Activated CD4-positive, alpha-beta memory T cell treated with anti-CD3 and anti-CD28 coated beads, Interleukin-2, amount 10 ng/mL, durations not matched to agents 7 days and 5 days (primary cell): ENCODE measurements at places on chromosomes 7 and 10. TPM values are rescaled to one million over a fixed set of nuclear protein-coding genes. Genes with fewer than 3 reads are reported as not detected.

DNA sequence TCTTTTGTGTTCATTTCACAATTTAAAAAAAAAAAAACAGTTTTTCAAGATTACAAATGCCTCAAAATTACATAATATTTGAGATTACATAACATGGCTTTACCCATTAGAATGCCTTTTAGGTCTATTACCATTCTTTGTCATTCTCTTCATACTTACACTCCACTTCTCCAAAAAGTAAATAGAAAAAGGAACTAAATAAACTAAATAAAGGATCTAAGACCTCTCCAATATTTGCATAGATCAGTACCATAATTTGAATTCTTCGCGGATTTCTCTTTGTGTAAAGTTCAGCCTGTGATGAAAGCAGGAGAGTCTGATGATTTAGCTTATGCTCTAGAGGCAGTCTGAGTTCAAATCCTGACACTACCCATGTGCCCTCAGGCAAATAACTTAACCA is 56.4 kb upstream of the C1GALT1 start:
- peaks cover 1% of the 10 kb centered on the region for H3K27me3 ChIP-seq
- no peak overlapping the region for H3K27ac ChIP-seq
- no peaks in the 10 kb centered on the region for H3K4me1 ChIP-seq
- H3K4me3 ChIP-seq = no peak overlapping the region
- no peaks in the 10 kb centered on the region for H3K36me3 ChIP-seq

DNA sequence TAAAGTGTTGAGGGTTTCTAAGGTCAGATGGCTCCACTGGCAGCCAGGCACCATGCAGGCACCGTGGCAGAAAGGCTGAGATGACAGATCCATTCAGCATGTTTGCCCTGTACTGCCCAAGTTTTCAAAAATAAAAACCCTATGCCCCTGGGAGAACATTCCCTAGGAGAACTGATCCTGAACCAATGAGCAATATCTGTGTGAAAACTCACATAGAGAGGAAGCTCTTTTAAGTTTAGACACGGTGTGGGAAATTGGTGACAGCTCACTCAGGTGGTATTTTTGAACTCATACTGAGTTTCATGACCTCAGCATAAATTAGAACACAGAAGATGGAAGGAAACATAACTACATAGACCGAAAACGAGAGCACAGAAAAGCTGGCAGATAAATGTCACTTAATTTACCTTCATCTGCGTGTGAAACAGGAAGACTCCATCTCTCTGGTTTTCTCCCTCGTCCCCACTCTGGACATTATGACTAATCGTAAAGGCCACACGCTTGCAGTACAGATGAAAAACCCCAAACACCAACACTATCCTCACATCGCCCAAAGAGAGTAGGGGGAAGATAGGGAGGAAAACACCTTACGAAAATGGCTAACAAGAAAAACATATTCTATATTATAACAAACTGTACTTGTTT is 127.8 kb downstream of the ICA1 start:
- no peaks in the 10 kb centered on the region for H3K27me3 ChIP-seq
- H3K27ac ChIP-seq = peak overlapping the region; percentile 82
- peak; percentile 46 for DNase-seq

DNA sequence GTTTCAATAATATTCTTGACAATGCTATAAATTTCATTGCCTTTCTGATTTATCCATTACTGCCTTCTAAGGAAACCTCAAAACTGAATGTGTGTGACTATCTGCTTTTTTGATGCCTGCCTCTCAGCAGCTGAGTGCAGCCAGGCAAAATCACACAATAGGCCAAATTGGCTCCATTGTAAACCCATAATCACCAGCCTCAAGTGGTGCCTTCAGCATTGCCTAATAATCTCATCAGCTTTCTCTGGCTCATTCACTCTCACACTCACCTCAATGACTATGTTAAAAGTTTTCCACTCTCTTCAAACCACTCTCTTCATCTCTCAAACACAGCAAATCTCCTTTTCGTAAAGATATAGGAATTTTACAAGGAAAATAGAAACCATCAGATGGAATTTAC is 182.5 kb upstream of the COL1A2 start:
- H3K27ac ChIP-seq = no peak overlapping the region
- H3K4me1 ChIP-seq = no peaks in the 10 kb centered on the region
- H3K4me3 ChIP-seq = no peak overlapping the region

DNA sequence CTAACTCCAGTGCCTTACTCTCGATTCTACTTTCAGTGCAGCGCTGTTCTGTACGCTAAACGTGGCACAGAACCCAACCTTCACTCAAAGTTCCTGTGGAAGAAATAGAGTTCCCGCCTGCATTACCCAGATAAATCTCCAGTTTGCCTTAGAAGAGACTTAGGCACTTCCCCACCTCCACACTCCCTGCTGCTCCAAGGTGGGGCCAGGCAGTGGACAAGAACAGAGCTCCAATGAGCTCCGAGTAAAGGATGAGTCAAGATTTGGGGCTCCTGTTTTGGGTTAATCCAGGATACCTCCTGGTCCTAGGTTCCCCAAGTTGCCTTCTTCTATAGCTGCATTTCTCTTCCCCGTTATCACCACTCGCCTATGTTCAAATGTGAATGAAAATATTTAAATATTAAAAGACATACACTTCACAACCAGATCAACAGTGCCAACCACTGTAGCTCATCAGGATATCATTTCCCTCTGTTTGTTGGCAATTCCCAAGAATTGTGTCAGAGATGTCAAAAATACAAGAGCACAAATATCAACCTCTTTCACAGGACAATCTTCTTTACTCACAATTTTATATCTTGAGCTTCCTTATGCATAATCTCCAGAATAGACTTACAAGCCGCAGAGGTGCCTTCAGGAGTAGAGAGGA is 48.0 kb downstream of the MALSU1 start:
- peaks cover 24% of the 10 kb centered on the region for H3K4me1 ChIP-seq
- DNase-seq = no peak
- H3K4me3 ChIP-seq = peak overlapping the region; percentile 22
- H3K27me3 ChIP-seq = peaks cover 22% of the 10 kb centered on the region
- H3K36me3 ChIP-seq = no peaks in the 10 kb centered on the region

GRCh38 chr7:134174795-134175261 is 47.7 kb downstream of the LRGUK start:
- DNase-seq = no peak
- H3K4me1 ChIP-seq = peaks cover 13% of the 10 kb centered on the region
- H3K4me3 ChIP-seq = no peak overlapping the region
- peaks cover 2% of the 10 kb centered on the region for H3K27me3 ChIP-seq
- no peak overlapping the region for H3K27ac ChIP-seq

DNA sequence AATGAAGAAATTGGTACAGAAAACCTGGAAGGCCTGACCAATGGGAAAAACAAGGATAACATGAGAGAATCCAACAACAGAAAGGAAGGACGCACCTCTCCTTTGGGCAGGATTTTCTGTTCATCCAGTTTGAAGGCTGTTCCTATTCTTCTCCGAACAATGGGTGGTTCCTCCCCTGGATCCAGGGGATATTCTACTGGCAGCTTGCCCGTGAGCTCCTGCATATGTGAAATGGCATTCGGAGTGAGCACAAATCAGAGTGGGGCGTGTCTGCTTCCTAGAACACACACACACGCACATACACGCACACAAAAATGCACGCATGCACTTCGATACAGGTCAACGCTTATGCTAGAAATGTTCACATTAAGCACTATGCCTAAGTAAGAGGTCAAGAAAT is 83.5 kb downstream of the PRPF18 start:
- no peak for DNase-seq
- no peaks in the 10 kb centered on the region for H3K4me1 ChIP-seq
- no peak overlapping the region for H3K4me3 ChIP-seq
- no peaks in the 10 kb centered on the region for H3K27me3 ChIP-seq
- no peak overlapping the region for H3K27ac ChIP-seq

DNA sequence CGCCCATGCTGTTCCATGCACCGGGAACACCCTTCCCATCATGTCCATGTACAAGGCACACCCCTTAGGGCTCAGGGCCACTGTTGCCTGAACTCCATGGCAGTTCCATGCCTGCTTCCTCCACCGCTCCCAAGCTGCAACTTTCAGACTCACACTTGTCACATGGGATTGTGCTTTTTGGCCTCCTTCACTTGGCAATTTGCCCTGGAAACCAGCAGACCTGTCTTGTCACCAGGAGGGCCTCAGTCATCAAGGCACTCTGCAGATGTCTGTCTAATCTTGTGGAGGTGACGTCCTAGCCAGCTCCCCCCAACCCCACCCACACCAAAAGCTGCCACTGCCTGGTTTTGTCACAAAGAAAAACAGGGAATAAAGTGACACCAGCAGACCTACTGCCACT is 47.5 kb downstream of the CARD11 start:
- H3K4me1 ChIP-seq = peaks cover 4% of the 10 kb centered on the region
- peaks cover 95% of the 10 kb centered on the region for H3K36me3 ChIP-seq
- no peak overlapping the region for H3K27ac ChIP-seq
- no peaks in the 10 kb centered on the region for H3K27me3 ChIP-seq

- DNase-seq = no peak
- no peaks in the 10 kb centered on the region for H3K4me1 ChIP-seq
- no peaks in the 10 kb centered on the region for H3K27me3 ChIP-seq
- H3K36me3 ChIP-seq = no peaks in the 10 kb centered on the region
Measured at GRCh38 chr7:47268851-47269836, 312.8 kb downstream of the TNS3 start.

DNA sequence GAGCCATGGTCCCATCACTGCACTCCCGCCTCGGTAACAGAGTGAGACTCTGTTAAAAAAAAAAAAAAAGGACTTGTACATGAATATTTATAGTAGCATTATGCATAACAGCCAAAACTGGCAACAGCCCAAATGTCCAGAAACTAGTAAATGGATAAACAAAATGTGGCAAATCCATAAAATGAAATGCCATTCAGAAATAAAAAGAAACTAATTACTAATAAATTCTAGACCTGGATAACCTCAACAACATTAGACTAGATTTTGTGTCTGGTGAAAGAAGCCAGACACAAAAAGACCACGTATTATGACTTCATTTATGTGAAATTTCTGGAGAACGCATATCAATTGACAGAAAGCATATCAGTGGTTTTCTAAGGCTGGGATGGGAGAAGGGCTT is 74.5 kb downstream of the HPSE2 start:
- H3K4me1 ChIP-seq = no peaks in the 10 kb centered on the region
- H3K27ac ChIP-seq = no peak overlapping the region
- no peaks in the 10 kb centered on the region for H3K36me3 ChIP-seq
- no peak for DNase-seq
- H3K27me3 ChIP-seq = no peaks in the 10 kb centered on the region

DNA sequence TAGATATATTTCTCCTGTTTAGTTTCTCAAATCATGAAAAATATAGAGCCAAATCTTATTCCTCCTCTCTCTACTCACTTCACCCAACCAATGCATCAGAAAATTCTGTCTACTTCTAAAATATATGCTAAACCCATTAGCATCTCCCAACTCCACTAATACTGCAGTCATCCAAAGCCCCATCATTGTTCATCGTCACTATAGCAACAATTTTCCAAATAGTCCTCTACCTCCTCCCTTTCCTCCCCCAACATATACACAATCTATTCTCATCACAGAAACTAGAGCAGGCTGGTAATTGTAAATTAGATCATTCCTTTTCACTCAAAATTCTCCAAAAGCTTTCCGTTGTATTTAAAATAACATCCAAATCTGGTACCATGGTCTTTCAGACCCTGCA is 38.4 kb upstream of the C10orf120 start:
- no peak for DNase-seq
- no peaks in the 10 kb centered on the region for H3K36me3 ChIP-seq
- H3K4me3 ChIP-seq = no peak overlapping the region
- no peaks in the 10 kb centered on the region for H3K4me1 ChIP-seq
- no peak overlapping the region for H3K27ac ChIP-seq

DNA sequence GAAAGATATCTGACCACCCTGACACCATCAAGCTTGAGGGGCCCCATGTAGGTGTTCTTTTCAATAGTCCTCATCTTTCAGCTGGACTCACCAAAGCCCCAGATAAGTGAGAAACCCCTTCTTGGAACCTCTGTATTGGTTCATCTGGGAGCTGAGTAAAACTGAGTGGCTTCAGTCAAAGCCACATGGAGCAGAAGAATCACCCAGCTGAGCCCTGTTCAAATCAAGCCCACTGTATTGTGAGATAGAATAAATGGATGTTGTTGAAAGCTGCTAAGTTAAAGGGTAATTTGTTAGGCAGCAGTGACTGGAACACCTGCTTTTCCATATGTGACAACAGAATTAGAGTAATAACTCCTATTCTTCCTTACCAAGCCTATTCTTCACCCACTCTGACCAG is 64.8 kb upstream of the SDK1 start:
- no peak overlapping the region for H3K27ac ChIP-seq
- no peaks in the 10 kb centered on the region for H3K4me1 ChIP-seq
- H3K36me3 ChIP-seq = no peaks in the 10 kb centered on the region
- H3K4me3 ChIP-seq = no peak overlapping the region
- H3K27me3 ChIP-seq = peaks cover 13% of the 10 kb centered on the region

DNA sequence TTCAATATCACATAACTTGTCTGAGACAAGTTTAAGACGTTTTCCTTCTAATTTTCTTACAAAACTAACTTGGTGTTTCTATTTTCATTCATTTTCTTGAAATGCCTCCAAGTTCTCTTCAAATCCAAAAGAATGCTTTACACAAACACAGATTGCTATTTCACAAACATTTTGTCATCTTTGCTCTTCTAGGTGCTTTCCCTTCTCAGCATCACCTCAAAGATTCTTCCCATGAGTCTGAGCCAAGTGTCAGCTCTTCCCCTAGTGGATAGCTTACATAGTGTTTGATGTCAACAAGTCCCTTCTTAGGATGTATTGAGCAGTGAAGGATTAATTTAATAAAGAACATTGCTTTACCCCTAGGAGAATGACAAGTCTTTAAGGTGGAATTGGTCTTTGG is 38.1 kb upstream of the SEMA3A start:
- DNase-seq = no peak
- H3K27me3 ChIP-seq = no peaks in the 10 kb centered on the region
- H3K4me3 ChIP-seq = no peak overlapping the region

- DNase-seq = no peak
- H3K27me3 ChIP-seq = no peaks in the 10 kb centered on the region
- H3K4me1 ChIP-seq = peaks cover 96% of the 10 kb centered on the region
- H3K36me3 ChIP-seq = peaks cover 77% of the 10 kb centered on the region
- no peak overlapping the region for H3K4me3 ChIP-seq
Measured at GRCh38 chr7:130925136-130925794, 191.3 kb upstream of the KLF14 start.

- H3K4me3 ChIP-seq = no peak overlapping the region
- no peaks in the 10 kb centered on the region for H3K27me3 ChIP-seq
- no peak for DNase-seq
- H3K36me3 ChIP-seq = no peaks in the 10 kb centered on the region
- H3K4me1 ChIP-seq = no peaks in the 10 kb centered on the region
Measured at GRCh38 chr7:10588084-10588483, 385.6 kb upstream of the PHF14 start.

DNA sequence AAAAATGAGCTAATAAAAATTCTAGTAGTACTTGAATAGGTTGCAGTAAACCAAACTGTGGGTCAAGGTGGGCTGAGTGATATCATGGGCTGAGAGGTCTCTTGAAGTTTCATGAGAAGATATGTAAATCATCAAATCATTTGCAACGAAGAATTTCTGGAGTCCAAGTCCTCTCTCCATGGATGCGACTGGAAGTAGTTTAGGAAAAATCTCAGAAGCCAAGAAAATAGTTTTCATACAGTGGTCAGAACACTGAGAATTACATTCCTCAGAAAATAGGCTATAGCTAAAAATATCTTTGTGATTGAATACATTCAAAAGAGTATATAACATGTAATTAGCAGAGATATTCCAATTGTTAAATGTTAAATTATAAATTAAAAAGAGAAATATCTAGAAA is 3.6 kb upstream of the IFIT1 start:
- peaks cover 11% of the 10 kb centered on the region for H3K36me3 ChIP-seq
- H3K27ac ChIP-seq = no peak overlapping the region
- DNase-seq = no peak

TBC1D12 gene
- total RNA-seq = 0.30 TPM

ZNF853 gene
- 0.23 TPM for total RNA-seq

NACAD gene
- not detected for total RNA-seq

MICALL2 gene
- 1.6 TPM for total RNA-seq

AOAH gene
- total RNA-seq = 15.4 TPM

RTKN2 gene
- total RNA-seq = 6.9 TPM

ANKRD2 gene
- 0.15 TPM for total RNA-seq

ST7 gene
- 7.4 TPM for total RNA-seq

ITGB8 gene
- not detected for total RNA-seq
